Upper lobe of right lung (tissue), 1 donor: ENCODE measurements at places on chromosomes 5 and 9. TPM values are rescaled to one million over a fixed set of nuclear protein-coding genes. Genes with fewer than 3 reads are reported as not detected.

PCDHB16 gene
- total RNA-seq, result 4.1 TPM

ABO gene
- total RNA-seq, result 16.8 TPM

GRCh38 chr5:147360816-147361215 lies 126.0 kb downstream of the STK32A start:
- H3K4me3 ChIP-seq, result no peak overlapping the region
- no peaks in the 10 kb centered on the region for H3K36me3 ChIP-seq
- no peak for DNase-seq
- no peaks in the 10 kb centered on the region for H3K4me1 ChIP-seq

- H3K27me3 ChIP-seq, result no peaks in the 10 kb centered on the region
- H3K4me1 ChIP-seq, result no peaks in the 10 kb centered on the region
- H3K27ac ChIP-seq, result no peak overlapping the region
- DNase-seq, result no peak
Observed at GRCh38 chr5:156496291-156496690, 169.3 kb downstream of the SGCD start.

DNA sequence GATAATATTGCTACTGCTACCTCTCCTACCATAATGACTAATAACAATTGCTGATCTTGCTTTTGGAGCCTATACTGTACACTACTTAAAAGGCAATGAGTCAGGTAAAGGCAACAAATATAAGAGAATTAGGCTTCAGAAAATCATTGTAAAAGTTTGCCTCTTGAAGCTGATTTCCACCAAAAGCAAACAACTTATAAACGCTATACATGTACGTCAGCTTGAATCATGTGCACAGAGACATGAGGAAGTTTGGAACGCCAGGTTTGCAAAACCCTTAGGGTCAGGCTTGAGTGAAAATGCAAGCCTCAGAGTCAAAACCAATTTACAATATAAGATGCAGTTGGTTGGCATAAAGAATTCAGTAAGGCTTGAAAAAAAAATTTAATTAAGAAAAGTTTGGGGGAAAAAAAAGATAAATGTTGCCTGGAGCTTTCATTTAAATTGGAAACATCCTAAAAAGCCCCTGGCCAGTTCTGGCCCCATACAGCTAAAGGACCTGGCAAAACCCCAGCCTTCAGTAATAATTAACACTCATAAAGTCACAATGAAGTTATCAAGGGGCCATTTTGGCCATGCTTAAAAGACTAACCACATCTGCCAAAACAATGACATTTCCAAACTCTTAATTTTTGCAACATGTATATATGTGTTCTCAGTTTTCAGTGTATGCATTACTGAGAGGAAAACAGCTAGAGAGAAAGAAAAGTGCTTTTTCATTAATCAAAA lies 181.0 kb upstream of the NFIL3 start:
- H3K27ac ChIP-seq, result no peak overlapping the region
- no peak for DNase-seq
- H3K36me3 ChIP-seq, result no peaks in the 10 kb centered on the region
- no peaks in the 10 kb centered on the region for H3K4me1 ChIP-seq
- H3K27me3 ChIP-seq, result no peaks in the 10 kb centered on the region

DNA sequence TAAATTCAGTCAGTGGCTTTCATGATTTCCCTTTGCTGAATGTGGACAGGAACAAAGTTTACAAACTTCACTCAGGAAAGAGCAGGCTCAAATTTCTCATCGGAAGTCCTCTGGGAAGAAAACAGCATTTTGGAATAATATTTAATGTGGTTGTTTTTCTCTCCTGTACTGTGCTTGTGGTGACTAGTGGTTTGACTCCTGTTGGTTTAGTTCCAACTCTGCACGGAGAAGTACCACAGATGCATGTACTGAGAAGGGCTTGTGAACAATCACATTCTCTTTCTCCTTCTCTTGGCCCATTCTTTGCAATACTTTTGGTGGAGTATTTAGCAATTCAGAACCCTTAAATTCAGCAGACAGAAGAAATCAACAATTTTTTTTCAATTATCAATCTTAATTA lies 13.3 kb downstream of the MPDZ start:
- H3K4me3 ChIP-seq, result no peak overlapping the region
- DNase-seq, result no peak
- no peaks in the 10 kb centered on the region for H3K36me3 ChIP-seq
- H3K4me1 ChIP-seq, result peaks cover 5% of the 10 kb centered on the region
- H3K27ac ChIP-seq, result no peak overlapping the region

DNA sequence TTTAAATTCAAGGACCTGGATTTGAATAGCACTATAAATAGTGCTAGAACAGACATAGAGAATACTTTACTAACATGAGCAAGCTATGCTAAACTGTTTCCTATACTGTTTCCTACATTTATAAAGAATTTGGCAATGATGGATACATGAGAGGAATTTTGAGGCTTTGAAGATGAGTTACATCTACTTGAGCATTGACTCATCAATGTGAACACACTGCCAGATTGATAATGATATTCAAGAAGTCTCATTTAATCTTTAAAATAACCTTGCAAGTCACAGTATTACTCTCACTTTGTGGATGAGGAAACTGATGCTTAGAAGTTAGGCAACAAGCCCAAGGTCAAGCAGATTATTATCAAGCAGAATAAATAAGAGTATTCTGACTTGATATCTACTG lies 281.9 kb downstream of the DNAH5 start:
- H3K4me1 ChIP-seq, result no peaks in the 10 kb centered on the region
- no peaks in the 10 kb centered on the region for H3K27me3 ChIP-seq
